Hematopoietic multipotent progenitor cell treated with erythropoietin and hydrocortisone succinate and interleukin-3 and kit ligand, for 15 days (in vitro differentiated cells): ENCODE measurements at places on chromosomes 2 and 18.

GRCh38 chr18:28972333-28972907, 795.5 kb upstream of the CDH2 start:
- no peak for DNase-seq

DNA sequence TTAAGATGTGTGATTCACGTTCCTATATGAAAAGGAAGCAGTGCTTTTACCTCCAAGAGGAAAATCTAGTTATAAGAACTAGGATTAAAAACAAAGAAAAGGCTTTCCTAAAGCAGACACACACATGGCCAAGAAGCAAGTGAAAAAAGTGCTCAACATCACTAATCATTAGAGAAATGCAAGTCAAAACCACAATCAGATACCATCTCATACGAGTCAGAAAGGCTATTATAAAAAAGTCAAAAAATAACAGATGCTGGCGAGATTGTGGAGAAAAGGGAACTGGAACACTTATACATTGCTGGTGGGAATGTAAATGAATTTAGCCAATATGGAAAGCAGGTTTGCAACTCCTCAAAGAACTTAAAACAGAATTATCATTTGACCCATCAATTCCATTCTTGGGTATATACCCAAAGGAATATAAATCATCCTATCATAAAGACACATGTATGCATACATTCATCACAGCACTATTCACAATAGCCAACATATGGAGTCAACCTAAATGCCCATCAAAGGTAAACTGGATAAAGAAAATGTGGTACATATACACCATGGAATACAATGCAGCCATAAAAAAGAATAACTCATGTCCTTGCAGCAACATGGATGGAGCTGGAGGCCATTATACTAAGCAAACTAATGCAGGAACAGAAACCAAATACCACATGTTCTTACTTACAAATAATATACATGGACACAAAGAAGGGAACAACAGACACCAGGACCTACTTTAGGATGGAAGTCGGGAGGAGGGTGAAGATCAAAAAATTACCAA, 285.3 kb downstream of the RAD51AP2 start:
- DNase-seq, result no peak

- DNase-seq, result no peak
Observed at GRCh38 chr2:222792001-222792611, 68.7 kb upstream of the ACSL3 start.

DNA sequence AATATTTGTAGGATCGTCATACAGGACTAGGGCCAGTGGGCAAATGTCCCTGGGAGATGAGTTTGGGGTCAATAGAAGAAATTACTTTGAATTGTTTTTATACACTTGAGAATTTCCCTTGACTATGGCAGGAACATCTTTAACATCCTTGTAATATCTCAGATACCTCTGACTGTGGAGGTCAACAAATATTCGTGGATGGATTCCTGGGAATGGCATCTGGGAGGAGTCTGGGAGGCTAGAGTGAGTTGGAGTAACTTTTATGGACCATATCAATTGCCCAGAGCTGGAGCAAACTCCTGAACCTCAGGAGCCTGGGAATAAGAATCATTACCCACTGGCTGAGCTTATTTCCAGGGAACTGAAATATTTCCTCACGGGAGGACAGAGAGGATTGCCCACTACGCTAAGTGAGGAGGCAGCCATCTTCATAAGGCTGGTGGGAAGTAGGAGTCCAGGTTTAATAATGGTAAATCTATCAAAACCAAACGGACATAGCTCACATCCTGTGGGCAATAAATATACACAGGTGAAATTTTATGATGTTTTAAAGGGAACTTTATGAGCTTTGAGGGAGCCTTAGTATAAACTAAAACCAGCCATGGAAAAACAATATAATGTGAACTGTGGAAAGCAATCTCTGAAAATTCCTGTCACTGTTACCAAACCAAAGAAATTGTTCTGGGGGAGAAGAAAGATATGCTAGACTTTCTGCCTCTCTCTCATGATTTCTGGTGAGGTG, 44.4 kb upstream of the LCLAT1 start:
- no peak for DNase-seq

GRCh38 chr2:155372969-155373368, 674.5 kb downstream of the KCNJ3 start:
- no peak for DNase-seq

DNA sequence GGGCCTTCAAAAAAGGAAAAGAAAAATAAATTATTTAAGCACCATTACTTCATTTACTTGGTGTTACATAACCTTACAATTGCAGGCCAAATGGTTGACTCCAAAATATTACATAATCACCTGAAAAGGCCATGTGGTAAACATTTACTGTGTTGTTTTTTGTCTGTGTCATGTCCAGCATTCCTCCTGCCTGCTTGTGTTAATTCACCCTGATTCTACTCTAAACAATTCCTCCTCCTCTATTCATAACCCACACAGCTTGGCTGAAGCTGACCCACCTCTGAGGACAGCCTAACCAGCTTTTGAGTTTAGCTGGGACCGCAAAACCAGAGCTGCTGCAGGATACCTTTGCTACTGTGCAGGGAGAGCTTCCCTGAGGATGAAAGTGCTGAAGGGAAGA, 35.4 kb downstream of the TMX3 start:
- DNase-seq, result no peak

- no peak for DNase-seq
Observed at GRCh38 chr2:73947412-73948018, 20.8 kb downstream of the DGUOK start.

- no peak for DNase-seq
Observed at GRCh38 chr18:57841568-57841967, 38.5 kb upstream of the ATP8B1 start.

GRCh38 chr2:24762518-24762917, 30.7 kb downstream of the PTRHD1 start:
- no peak for DNase-seq

- DNase-seq, result no peak
Observed at GRCh38 chr2:231696004-231696367, 12.3 kb upstream of the PTMA start.

DNA sequence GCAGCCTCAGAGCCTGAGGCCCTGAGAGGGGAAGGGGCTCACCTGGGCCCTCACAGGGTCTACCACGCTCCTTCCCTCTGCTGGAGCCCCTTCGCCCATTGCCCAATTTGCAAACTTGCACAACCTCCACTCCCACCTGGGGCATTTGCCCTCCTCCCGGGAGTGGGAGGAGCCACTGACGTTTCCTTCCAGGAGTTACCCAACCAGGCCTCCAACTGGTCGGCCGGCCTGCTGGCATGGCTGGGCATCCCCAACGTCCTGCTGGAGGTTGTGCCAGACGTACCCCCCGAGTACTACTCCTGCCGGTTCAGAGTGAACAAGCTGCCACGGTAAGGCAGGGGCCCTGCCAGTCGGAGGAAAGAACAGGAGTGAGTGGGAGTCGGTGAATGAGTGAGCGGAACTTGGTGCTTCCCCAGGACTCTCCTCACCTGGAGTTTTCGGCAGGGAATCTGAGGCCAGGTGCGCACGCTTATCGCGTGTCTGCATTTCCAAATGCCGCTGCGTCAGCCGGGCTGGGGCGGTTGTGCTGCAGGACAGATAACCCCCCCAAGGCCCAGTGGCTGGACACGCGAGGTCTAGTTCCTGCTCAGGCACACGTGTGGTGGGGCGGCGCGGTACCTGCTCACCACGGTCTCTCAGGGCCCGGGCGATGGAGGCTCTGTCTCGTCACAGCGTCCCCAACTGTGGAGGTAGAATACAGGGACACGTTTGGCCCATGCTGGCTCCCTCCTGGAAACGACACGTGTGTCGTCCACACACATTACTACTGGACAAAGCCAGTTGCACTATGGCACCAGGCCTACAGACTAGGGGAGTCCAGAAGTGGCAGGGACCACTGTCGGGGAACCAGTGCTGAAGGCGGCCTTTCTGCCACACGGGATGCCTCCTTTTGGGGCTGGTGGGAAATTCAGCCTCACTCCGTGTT, 11.7 kb downstream of the ANO7 start:
- DNase-seq, result no peak

GRCh38 chr2:148813603-148814065, 61.4 kb upstream of the KIF5C start:
- DNase-seq, result no peak

DNA sequence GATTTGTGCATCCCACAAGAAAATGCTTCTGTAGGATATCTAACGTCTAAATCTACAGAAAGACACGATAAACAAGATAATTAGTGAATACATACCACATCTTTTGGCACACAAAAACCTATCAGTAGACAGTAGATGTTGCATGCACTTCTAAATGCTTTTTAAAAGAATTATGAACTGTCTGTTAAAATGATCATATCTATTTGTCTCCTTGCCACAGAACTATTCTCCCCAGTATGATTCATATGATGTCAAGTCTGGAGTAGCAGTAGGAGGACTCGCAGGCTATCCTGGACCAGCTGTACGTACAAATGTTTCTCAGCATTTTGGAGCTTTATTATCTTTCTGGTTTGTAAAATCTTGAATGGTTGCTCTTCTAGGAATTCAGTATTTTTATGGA, 12.7 kb downstream of the COL3A1 start:
- no peak for DNase-seq

- DNase-seq, result no peak
Observed at GRCh38 chr18:43934781-43935471, 657.6 kb upstream of the SYT4 start.

- DNase-seq, result peak; percentile 77
Observed at GRCh38 chr2:162297925-162298552, 20.4 kb downstream of the IFIH1 start.

- no peak for DNase-seq
Observed at GRCh38 chr2:39228413-39229209, 15.2 kb downstream of the CDKL4 start.

DNA sequence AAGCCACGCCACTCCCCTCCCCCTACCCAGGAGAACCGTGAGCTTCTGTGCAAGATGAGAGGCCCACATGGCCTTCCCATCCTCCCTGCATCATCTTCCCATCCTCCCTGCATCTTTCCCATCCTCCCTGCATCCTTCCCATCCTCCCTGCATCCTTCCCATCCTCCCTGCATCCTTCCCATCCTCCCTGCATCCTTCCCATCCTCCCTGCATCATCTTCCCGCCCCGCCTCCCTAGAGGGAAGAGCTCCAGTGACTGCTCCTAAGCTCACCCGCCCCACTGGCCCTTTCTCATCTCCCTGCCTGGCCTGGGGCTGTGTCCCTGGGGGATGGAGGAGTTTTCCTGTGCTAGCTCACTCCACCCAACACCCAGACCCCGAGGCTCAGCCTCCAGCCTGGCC, 93.3 kb upstream of the ASAP2 start:
- DNase-seq, result no peak

- no peak for DNase-seq
Observed at GRCh38 chr2:9753276-9753600, 90.0 kb upstream of the TAF1B start.

DNA sequence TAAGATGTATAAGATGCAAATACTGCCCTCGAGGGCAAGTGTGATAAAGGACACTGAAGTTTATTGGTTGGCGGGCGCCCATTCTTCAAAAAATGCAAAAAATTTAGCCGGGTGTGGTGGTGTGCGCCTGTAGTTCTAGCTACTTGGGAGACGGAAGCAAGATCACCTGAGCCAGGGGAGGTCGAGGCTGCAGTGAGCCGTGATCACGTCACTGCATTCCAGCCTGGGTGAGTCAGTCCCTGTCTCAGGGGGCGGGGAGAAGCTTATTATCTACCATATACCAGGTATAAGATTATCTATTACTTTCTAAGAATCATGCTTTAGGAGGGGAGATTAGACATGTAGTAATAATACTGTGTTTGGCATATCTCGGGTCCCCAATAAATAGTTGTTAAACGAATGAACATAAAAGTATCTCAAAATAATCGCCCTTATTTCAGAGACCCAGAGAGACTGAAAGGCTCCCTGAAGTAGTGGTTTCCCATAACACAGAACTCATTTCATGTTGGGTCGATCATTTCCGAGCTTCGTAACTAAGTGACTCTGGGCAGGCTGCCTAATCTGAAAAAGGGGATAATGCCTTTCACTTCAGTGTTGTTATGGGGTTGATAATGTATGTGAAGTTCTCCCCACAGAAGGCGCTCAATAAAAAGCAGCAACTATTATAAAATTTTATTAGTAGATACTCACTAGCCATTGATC, 1.2 kb upstream of the SELENOI start:
- peak; percentile 61 for DNase-seq

GRCh38 chr2:203897544-203897943, 30.0 kb downstream of the CTLA4 start:
- DNase-seq, result no peak

DNA sequence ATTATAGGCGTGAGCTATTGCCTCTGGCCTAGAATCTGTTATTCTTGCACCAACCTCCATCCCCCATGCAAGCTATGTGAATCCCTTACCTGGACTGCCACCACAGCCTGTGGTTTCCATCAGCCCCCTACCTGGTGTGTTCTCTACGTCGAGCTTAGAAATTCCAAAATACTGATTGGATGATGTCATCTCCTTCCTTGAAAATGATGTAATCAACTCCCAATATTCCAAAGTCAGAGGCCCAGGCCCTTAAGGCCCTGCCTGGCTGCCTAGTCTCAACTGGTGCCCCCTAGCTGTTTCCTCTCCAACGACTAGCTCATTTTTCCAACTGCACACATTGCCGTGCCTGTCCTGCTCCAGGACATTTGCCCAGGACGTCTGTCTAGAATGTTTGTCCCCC, 41.3 kb upstream of the GBX2 start:
- DNase-seq, result no peak

DNA sequence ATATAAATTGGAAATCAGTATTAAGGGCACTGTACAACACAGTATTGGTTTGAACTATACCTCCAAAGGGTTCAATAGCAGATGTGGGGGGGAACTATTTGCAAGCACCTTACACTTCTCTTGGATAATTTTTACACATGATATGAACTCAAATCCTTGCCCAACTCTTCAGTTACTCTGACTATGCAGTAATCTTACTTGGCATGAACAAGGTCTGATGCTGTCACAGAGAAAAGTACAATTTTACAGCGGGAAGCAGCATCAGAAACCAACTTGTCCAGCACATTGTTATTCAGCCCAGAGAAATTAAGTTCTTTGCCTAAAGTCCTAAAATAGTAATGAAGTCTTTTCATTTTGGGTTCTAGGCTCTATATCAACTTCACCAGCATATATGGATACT, 98.2 kb downstream of the ZNF521 start:
- DNase-seq, result no peak

DNA sequence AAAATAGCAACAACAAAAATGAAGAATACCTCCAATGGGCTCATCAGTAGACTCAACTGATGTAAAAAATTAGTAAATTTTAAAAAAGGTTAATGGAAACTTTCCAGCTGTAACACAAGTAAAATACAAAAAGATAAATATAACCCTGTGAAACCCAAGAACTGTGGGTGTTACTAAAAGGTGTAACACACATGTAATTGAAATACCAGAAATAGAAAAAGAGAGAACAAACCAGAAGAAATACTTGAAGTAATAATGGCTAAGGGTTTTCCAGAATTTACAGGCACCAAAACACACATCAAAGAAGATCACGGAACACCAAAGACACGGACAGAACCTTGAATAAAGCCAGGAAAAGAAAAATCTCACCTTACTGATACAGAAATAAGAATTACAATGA, 590.6 kb upstream of the RAB6C start:
- DNase-seq, result no peak

GRCh38 chr2:172311921-172312345, 115.5 kb upstream of the ITGA6 start:
- no peak for DNase-seq

- no peak for DNase-seq
Observed at GRCh38 chr2:174442546-174443510, 44.0 kb downstream of the GPR155 start.
